Fibroblast of upper back skin (primary cell): ENCODE measurements at places on chromosomes 1 and 21.

DNA sequence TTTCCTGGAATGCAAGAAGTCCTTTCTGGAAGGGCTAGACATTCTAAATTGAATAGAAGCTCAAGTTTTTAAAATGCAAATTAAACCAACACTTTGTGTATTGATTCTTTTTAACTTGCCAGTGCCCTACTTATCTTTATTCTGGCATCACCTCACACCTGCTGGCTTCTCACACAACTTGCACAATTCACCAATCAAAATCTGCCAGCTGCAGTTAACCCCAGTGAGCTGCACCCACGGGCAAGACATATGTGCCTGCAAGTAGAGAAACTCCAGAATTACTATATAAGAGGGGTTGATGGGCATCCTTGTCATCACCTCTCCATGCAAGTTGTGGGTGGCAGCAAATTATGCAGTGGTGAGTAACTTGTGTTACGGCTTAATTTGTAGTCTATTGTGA is 11.7 kb upstream of the PLPPR4 start:
- no peak for DNase-seq

GRCh38 chr1:64550510-64550909 is 80.6 kb downstream of the CACHD1 start:
- no peak for DNase-seq

GRCh38 chr1:119266386-119266785 is 102.2 kb upstream of the HAO2 start:
- no peak for DNase-seq

GRCh38 chr1:33302325-33302724 is 18.6 kb downstream of the A3GALT2 start:
- DNase-seq: no peak

DNA sequence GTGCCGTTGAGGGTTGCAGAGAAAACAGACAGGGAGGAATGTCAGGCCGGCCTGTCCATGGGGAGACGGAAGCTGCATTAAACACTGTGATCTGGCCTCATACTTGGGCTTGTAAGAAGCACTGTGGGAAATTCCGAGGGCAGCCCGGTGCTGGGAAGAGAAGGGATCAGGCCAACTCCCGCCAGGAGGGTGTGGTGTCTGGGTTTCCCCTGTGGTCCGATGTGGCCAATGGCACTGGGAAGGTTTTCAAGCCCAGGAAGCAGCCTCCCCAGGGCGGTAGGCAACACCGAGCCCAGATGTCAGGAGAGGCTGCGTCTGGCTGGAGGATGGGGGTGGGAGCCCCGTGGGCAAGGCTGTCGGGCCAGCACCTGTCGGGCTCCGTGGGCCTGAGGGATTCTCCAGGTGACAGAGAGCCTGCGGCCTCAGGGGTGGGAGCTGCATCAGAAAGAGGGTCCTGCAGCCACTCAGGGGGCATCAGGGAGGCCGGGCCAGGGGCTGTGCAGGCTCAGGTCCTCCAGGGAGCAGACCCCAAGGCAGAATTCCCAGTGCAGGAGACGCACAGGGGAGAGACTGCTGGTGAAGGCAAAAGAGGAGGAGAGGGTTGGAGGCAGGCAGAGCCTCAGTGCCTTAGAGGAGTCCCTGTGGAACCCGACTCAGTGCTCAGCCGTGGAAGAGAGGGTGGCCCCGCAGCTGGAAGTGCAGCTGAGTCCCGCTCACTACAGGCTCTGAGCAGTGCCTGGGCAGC is 8.4 kb downstream of the UBASH3A start:
- DNase-seq: peak; percentile 3

GRCh38 chr1:41670217-41670957 is 185.9 kb upstream of the EDN2 start:
- peak; percentile 80 for DNase-seq

- DNase-seq: peak; percentile 54
These were observed 78.0 kb downstream of the STUM start for GRCh38 chr1:226626577-226626956.

- no peak for DNase-seq
These were observed 9.1 kb upstream of the CHODL start for GRCh38 chr21:18235545-18235944.

DNA sequence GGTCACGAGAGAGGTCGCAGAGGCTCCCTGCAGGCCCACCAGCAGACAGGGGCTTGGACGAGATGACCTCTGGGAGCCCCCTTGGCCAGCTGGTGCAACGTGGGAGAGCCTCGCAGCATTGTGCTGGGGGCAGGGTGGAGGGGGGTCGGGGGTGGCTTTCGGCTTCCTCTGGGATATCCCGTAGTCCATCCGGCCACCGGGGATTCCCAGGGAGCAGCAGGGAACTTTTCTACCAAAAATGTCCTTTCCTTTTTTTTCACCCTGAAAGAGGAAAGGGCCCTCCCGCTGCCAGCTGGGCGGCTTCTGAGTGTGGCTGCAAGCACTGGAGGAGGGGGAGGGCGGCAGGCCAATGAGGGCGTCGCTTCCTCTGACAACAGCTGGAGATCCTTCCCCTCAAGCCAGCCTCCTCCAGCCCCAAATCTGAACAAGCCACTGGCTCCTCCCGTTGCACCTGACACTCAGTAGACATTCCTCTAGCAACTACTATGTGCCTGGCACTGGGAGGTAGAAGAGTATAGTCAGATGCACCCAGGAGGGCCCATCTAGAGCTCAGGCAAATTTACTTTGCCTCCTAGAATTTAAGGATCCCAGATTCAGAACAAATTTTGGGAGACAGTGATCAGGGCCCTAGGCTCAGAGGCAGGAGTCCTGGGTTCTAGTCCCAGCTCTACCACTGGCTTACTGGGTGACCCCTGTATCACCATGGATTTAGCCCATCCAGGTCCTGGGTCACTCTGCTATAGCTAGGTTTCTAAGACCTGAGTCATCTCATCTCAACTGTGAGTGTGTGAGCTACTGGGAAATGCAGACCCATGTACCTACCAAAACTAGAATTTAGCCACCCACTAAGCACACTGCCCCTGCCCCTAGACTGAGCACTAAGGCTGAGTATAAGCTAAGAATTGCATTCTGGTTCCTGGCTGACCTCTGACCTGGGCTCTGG is 2.7 kb downstream of the MOB3C start:
- peak; percentile 56 for DNase-seq

- no peak for DNase-seq
These were observed 64.2 kb downstream of the SERINC2 start for GRCh38 chr1:31476891-31477846.

DNA sequence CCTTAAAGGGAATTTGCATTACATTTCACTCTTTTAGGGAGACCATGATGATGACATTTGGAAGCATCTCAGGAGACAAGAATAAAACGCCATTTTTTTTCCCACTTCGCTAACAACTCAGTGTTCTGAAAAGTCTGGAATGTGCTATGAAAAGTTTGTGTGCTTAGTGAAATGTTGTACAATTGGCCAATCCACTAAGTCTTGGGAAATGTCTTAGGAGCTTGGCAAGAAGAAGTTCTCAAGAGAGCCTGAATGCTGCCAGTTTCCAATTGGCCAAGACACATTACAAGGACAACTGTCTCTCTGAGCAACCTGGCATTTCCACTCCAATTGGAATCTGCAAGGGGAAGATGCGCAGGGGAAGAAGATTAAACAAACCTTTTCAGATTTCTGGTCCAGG is 401.8 kb downstream of the RWDD3 start:
- no peak for DNase-seq

GRCh38 chr1:24875257-24875656 is 54.8 kb downstream of the RUNX3 start:
- no peak for DNase-seq

DNA sequence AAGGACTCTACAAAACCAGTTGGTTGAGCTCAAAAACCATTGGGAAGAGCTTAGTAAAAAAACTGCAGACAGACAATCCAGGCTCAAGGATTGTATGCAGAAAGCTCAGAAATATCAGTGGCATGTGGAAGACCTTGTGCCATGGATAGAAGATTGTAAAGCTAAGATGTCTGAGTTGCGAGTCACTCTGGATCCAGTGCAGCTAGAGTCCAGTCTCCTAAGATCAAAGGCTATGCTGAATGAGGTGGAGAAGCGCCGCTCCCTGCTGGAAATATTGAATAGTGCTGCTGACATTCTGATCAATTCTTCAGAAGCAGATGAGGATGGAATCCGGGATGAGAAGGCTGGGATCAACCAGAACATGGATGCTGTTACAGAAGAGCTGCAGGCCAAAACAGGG is 104.0 kb upstream of the BMP8A start:
- peak; percentile 93 for DNase-seq

DNA sequence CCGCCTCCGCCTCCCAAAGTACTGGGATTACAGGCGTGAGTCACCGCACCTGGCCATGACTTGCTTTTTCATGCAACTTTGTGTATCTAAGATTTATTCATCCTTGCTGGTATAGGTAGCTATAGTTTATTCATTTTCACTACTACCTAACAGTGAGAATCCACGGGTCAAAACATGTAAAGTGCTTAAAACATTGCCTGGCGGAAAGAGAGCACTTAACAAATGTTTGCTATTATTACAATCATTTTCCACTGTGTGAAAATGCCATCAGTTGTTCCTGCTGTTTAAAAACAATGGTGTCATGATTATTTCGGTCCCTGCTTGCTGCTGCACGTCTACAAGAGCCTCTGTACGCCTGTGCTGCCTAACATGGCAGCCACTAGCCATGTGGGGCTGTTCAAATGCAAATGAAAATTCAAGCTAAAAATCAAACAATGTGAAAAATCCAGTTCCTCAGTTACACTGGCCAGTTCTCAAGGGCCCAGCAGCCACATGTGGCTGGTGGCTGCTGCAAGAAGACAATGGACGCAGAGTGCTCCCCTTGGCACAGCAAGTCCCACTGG is 65.1 kb downstream of the CLSTN1 start:
- no peak for DNase-seq

DNA sequence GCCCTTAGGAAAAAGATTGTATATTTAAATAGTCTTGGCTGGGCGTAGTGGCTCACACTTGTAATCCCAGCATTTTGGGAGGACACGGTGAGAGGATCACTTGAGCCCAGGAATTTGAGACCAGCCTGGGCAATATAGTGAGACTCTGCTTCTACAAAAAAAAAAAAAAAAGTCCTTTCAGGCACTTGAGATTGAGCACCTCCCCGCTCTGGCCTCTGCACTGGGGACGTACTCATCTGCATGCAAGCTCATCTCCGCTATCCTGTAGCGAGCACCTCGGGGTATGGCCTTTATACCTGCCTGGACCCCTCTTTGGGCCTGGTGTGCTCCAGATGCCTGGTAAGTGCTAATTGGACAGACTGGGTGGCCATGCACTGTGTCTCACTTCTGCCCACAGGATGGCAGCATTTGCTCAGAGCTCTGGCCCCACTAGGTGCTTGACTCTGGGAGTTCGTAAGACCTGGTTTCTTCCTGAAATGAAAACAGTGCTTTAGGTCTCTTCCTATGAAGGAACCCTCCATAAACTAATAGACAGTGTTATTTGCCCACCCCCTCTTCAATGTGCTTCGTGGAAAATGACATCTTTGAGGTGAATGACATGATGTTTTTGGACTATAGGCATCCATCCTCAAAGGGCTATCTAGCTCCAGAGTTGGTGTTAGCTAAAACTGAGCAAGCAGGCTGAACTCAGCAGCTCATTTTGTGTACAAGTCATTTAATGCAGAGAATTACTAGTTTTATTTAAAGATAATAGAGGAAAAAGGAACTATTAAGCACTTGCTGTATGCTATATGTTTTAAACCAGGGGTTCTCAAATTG is 61.7 kb upstream of the ADAR start:
- DNase-seq: peak; percentile 60
